Kidney glomerular epithelial cell (primary cell): ENCODE measurements at places on chromosomes 2 and 18.

- peak; percentile 52 for DNase-seq
Measured at GRCh38 chr18:76209597-76209996, 285.4 kb downstream of the ZNF516 start.

- DNase-seq, result no peak
Measured at GRCh38 chr18:10400534-10401307, 53.7 kb upstream of the APCDD1 start.

DNA sequence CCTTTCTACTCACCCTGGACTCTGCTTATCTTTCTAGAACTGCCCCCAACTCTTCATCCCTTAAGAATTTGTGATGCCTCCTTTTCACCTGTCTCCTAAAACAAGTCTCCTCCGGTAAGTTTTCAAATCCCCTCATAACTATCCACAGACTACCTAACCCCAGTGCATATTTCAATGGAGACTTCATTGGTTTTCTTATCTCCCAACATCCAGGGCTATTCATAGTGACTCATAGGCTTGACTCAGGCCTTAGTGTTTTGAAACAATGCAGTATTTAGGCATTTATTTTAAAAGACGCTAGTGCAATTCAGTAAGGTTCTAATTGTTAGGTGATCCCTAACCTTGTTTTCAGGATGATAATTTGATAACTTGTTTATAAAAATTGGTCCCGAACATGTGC, 399.2 kb downstream of the CPS1 start:
- DNase-seq, result peak; percentile 84

- DNase-seq, result no peak
Measured at GRCh38 chr2:105237045-105237765, 4.3 kb upstream of the GPR45 start.
